ENCODE measurements at places on chromosomes 13 and 19. TPM values are rescaled to one million over a fixed set of nuclear protein-coding genes. Genes with fewer than 3 reads are reported as not detected.

FAM83E gene
- total RNA-seq: 0.33 TPM

ZNF701 gene
- total RNA-seq: 14.1 TPM

ZNF468 gene
- total RNA-seq: 19.4 TPM

TEX101 gene
- not detected for total RNA-seq

MAB21L1 gene
- total RNA-seq: 2.6 TPM

IL17D gene
- total RNA-seq: 3.6 TPM

NLRP4 gene
- total RNA-seq: not detected

MUC16 gene
- total RNA-seq: not detected

KIR2DL1 gene
- total RNA-seq: not detected

ZSCAN5B gene
- not detected for total RNA-seq

ZNF730 gene
- 2.6 TPM for total RNA-seq

CEACAM4 gene
- total RNA-seq: not detected

TNNT1 gene
- total RNA-seq: 20.8 TPM

CYP2S1 gene
- total RNA-seq: 5.7 TPM

MEIS3 gene
- total RNA-seq: 61.9 TPM
